Amygdala (tissue), 56 donors: ENCODE measurements at places on chromosomes 7 and 10.

- DNase-seq, result no peak
Measured at GRCh38 chr7:70060298-70061068, 462.2 kb downstream of the AUTS2 start.

- no peak for DNase-seq
Measured at GRCh38 chr7:91636129-91636724, 244.3 kb downstream of the MTERF1 start.

- no peak for DNase-seq
Measured at GRCh38 chr7:134059921-134060320, 67.2 kb upstream of the LRGUK start.

DNA sequence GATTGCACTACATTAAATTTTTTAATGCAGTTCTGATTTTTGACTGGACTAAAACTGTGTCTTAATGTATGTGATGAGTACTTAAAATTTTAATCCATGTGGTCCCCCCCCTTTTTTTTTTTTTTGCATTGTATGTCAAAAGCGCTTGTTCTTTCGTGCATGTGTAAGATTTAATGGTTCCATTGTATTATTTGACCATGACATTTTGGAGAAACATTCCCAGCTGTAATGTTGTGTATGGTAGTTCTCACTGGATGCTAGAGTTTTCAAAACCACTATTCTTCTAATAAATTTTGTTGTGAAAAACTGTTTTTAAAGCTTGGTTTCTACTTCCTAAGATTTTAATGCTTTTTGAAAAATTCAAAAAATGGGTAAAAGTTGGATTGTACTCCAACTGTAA lies 132.0 kb downstream of the LCOR start:
- no peak for DNase-seq

GRCh38 chr7:110539216-110539615 lies 551.7 kb upstream of the LRRN3 start:
- no peak for DNase-seq

DNA sequence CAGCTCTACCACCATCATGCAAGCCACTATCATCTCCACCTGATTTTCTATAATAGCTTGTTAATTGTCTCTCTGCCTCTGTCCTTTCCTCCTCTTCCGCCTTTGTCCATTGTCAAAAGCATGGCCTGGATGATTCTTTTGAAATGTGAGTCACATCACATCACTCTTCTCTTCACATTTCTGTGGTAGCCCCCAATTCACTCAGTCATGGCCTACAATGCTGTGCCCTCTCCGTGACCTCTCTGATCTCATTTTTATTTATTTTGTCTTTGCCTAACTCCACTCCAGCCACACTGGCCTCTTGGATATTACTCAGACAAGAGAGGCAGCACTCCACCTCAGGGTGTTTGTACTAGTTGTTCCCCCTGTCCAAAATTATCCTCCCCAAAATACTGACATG lies 4.9 kb upstream of the ABCB4 start:
- no peak for DNase-seq

DNA sequence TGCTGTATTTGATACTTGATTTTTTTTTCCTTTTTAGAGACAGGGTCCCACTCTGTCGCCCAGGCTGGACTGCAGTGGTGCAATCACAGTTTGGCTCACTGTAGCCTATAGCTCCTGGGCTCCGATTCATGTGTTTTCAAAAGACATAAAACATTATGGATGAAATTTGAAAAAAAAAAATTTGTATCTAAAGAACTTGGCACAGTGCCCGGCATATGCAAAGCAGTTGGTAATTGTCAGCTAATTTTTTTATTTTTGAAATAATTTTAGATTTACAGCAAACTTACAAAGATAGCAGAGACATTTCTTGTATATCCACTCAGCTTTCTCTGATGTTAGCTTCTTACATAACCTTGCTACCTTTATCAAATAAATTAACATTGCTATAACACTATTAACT lies 20.3 kb upstream of the SAMD8 start:
- no peak for DNase-seq

GRCh38 chr7:30829471-30829870 lies 58.3 kb downstream of the MINDY4 start:
- no peak for DNase-seq

GRCh38 chr10:75304741-75305390 lies 69.1 kb upstream of the COMTD1 start:
- no peak for DNase-seq

DNA sequence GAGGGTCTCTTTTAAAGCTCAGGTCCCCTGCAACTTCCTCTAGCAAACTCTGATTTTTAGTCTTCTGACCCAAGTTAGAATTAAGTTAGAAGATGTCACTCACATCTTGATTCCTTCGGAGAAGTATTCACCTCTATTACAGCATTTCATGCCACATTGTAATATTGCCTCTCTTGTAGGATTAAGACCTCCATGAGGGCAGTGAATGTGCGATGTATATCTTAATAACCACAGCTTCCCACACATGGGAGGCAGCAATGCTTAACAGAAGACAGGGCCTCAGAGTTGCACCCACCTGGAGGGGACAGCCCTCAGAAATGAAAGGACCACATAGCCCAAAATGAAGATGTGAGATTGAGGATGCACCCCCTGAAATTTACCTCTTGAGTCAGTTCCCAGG lies 270.3 kb downstream of the HTR7 start:
- no peak for DNase-seq

DNA sequence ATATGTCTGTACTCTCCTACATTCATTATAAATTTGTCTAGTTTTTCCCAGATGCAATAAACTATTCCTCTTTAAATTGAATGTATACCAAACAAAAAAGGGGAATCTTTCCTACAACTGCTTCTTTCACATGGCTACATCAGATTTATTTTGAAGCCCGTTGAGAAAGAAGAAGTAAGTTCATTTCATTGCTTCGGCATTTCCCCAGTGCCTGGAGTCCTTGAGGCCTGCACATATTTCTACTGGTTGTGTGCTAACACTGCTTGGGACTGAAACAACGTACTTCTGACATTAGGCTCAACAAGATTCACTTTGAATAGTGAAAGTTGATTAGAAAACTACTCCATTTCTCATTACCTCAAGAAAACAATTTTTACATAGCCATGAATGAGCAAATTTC lies 201.7 kb downstream of the PHF14 start:
- no peak for DNase-seq

GRCh38 chr10:124207391-124207790 lies 114.0 kb upstream of the CHST15 start:
- DNase-seq, result no peak

GRCh38 chr10:121418126-121418777 lies 180.0 kb downstream of the FGFR2 start:
- no peak for DNase-seq

DNA sequence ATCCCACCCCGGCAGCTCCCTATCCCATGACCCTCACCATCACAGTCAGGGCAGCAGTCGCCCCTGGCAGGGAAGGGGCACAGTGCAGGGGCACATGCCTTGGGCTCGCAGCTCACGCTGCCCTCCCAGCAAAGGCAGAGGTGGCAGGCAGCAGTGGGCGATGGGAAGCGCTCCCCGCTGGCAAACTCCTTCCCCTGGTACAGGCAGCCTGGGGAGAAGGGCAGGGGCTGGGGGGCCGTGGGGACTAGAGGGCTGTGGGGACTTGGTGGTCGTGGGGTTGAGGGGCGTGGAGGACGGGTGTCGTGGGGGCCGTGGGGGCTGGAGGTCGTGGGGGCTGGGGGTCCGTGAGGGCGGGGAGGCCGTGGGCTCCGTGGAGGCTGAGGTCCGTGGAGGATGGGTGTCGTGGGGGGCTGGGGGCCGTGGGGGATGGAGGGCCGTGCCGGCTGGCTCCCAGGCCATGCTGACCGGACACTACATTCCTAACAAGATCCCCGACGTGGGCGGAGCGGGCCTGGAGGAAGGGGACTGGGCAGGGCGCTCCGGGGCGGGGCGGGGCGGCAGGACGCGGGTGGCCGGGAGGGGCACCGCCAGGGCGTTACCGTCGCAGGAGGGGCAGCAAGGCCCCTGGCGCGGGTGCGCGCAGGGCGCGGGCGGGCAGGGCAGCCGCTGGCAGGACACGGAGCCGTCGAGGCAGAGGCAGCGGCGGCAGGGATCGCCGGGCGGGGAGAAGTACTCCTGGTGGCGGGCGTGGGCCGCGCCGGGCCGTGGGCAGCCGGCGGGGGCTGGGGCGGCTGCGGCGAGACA lies 20.0 kb downstream of the KCP start:
- no peak for DNase-seq

DNA sequence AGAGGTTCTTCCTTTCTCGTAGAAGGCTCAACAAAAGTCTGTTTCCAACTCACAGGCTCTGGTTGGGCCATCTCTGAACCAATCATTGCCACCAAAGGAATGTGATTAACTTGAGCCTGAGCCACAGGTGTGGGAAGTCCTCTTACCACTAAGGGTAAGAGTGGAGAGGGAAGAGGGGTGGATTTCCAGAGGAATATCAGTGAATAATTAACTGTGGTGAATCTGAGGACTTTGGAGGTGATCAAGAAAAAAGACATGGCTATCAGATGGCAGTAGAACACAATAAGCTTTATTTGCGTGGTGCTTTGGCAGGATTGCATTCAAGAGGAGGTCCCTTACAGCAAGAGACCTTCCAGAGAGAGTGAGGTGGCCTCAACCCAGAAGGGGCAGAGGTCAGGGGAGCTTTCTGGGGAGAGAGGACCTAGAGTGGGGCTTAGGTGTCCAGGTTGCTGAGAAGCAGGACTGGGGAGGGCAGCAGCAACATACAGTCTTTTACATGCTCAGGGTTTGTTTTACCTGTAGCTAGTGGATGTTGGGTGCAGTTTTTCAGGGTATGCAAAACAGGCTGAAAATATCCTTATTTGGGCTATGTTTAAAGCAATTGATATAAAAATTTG lies 61.4 kb downstream of the BBS9 start:
- no peak for DNase-seq

DNA sequence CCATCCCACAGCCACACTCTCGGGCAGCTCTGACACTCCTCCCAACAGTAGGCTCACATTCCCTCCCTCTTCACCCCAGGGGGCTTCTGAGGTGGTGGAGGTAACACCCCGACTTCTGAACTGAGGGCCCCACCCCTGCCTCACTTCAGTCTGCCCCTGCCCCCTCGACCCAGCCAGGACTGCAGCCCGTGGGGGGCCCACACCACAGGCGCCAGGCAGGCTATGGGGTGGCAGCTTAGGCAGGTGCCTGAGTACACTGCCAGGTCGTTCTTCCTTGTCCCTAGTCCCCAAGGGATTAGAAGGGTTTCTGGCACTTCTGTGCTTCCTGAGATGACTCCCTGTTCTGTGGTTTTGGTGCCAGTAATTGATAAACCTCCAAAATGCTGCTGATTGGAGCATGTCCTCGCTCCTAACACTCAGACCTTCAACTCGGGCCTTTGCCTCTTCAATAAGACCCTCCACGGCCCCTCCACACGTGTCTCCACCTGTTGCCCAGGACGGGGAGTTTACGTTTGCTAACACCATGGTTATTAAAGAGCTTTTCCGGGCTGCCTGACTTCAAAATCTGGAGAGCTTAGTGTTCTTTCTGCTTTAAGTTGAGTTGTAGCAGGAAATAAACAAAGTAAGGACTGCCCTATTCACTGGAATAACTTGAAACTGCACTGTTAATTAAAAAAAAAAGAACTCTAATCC lies 23.8 kb upstream of the LARP4B start:
- DNase-seq, result no peak
